ENCODE measurements at places on chromosomes 6 and 20.
A peak's percentile ranks its signal among the peaks of the same experiment; 100 is the strongest.

- DNase-seq: no peak
- no peak overlapping the region for H3K27ac ChIP-seq
- H3K4me1 ChIP-seq: peaks cover 4% of the 10 kb centered on the region
- no peak overlapping the region for H3K4me3 ChIP-seq
Measured at GRCh38 chr20:36205026-36205425, 31.3 kb upstream of the AAR2 start.

- no peaks in the 10 kb centered on the region for H3K4me1 ChIP-seq
- no peak overlapping the region for H3K27ac ChIP-seq
- no peaks in the 10 kb centered on the region for H3K27me3 ChIP-seq
- no peaks in the 10 kb centered on the region for H3K36me3 ChIP-seq
- no peak for DNase-seq
Measured at GRCh38 chr20:1280195-1281102, 14.4 kb downstream of the SNPH start.

DNA sequence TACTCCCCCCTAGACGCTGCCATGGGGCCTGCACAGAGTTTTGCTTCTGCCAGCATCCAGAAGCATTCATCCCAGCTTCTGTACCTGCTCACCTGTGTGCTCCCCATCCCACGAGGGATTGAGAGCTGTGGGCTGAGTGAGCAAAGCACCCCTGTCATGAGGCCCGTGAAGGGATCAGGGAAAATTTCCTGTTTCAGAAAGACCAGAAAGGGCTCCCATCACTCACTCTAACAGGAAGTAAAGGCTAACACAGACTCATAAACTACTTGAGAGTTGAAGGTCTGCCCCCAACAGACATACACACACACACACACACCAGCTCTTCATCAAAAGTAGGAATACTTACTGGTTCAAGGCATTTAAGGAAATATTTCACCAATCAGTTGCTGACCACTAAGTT, 256.5 kb upstream of the NT5E start:
- H3K27ac ChIP-seq: no peak overlapping the region
- DNase-seq: no peak
- no peaks in the 10 kb centered on the region for H3K36me3 ChIP-seq
- H3K4me1 ChIP-seq: no peaks in the 10 kb centered on the region
- no peak overlapping the region for H3K4me3 ChIP-seq

- peaks cover 44% of the 10 kb centered on the region for H3K36me3 ChIP-seq
- peaks cover 56% of the 10 kb centered on the region for H3K4me1 ChIP-seq
- peak; percentile 43 for DNase-seq
Measured at GRCh38 chr20:41029150-41029901, 704 bp downstream of the TOP1 start.

DNA sequence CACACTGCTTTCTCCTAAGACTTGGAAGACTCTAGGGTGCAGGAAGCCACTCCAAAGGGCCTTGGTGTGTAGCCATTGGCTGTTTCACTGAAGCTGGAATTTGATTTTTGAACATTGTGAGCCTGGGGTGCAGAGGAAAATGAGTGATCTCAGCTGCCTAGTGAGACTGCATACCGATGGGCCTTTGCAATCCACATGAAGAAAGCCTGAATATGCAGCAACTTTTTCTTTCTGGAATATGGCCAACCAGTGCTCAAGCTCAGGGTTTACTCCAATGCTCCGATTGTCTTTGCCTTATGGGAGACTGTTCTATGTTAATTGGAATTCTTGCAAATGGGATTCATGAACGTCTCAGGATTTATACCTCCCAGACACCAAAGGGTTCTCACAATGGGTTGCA, 242.6 kb downstream of the DOK5 start:
- DNase-seq: no peak
- H3K36me3 ChIP-seq: no peaks in the 10 kb centered on the region
- no peak overlapping the region for H3K27ac ChIP-seq
- no peaks in the 10 kb centered on the region for H3K27me3 ChIP-seq

All from activated CD4-positive, alpha-beta memory T cell treated with anti-CD3 and anti-CD28 coated beads, Interleukin-2, amount 10 ng/mL, durations not matched to agents 7 days and 5 days (primary cell).